Kidney (tissue), 22 donors: ENCODE measurements at places on chromosomes 11 and 22. TPM values are rescaled to one million over a fixed set of nuclear protein-coding genes. Genes with fewer than 3 reads are reported as not detected.

The PNPLA5 gene
- not detected for total RNA-seq

The MS4A10 gene
- not detected for total RNA-seq

The ARVCF gene
- total RNA-seq, result 21.9 TPM

The TRIM21 gene
- total RNA-seq, result 23.5 TPM

The IGSF9B gene
- 10.4 TPM for total RNA-seq

The FGF19 gene
- total RNA-seq, result not detected

The PARVG gene
- total RNA-seq, result 20.9 TPM

The USP2 gene
- total RNA-seq, result 30.4 TPM

The RTN4R gene
- total RNA-seq, result 1.2 TPM

The SYCE3 gene
- not detected for total RNA-seq

The ASCC2 gene
- 51.3 TPM for total RNA-seq

The NF2 gene
- 60.6 TPM for total RNA-seq

The ADM2 gene
- 8.0 TPM for total RNA-seq

The OTOG gene
- 0.06 TPM for total RNA-seq

The PGR gene
- total RNA-seq, result 1.3 TPM

The MUC5AC gene
- 0.03 TPM for total RNA-seq

The EFCAB6 gene
- total RNA-seq, result 11.8 TPM

The GDPD4 gene
- total RNA-seq, result not detected
